Activated effector memory CD4-positive, alpha-beta T cell treated with Interleukin-2 at 50 U/mL for 16 hours (primary cell): ENCODE measurements at places on chromosomes 2 and 18.

DNA sequence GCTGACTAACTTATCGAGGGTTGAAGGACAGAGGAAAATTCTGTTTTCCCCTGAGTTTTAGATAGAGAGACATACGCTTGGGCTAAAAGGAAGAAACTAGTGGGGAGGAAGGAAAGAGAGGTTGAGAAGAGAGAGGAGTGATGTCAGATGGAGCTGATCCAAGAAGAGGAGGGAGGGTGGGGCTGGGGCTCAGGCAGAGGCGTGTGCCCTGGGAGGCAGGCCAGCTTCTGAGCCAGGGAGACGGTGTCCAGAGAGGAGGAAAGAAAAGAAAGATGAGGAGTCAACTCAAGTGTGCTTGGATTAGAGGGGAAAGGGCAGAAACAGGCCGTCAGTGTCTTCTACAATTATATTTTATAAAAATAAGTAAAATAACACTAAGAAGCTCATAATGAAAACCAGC, 56.2 kb downstream of the EMILIN2 start:
- DNase-seq, result no peak

DNA sequence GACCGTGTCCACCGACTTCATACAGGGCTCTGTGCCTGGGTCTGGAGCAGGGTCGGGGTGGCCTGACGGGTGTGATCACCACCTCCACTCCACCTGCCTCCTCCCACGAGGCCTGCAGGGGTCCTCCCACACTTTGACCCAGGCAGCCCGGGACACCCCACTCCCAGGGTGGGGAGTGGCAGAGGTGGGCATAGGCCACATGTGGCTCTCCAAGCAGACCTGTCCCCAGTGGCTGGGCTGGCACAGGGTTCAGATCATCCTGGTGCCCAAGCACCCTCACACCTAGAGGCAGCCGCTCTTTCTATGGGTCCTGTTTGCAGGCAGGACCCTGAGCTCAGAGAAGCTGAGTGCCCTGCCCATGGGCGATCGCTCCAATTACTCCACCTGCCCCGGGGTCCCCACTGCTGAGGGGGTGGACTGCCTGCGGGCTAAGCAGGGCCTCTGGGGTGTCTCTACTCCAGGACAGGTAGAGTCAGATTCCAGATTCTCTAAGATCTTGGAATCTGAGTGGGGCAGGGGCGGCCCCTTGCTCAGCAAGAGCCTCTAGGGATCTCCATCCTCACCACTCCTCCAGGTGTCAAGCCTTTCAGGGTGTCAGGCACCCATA, 1.4 kb downstream of the NEURL3 start:
- DNase-seq, result no peak

GRCh38 chr2:66846887-66847286, 412.0 kb downstream of the MEIS1 start:
- no peak for DNase-seq

GRCh38 chr2:177682836-177683660, 290.5 kb downstream of the AGPS start:
- no peak for DNase-seq

DNA sequence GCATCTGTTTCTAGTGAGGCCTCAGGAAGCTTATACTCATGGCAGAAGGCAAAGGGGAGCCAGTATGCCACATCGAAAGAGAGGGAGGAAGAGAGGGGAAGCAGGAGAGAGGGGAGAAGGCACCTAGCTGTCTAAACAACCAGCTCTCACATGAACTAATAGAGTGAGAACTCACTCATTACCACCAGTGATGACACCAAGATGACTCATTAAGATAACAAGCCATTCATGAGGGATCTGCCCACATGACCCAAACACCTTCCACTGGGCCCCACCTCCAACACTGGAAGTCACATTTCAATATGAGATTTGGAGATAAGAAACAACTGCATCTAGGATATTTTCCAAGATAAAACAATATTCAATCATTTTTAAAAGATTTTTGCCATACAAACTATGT, 753.9 kb upstream of the ZEB2 start:
- no peak for DNase-seq

DNA sequence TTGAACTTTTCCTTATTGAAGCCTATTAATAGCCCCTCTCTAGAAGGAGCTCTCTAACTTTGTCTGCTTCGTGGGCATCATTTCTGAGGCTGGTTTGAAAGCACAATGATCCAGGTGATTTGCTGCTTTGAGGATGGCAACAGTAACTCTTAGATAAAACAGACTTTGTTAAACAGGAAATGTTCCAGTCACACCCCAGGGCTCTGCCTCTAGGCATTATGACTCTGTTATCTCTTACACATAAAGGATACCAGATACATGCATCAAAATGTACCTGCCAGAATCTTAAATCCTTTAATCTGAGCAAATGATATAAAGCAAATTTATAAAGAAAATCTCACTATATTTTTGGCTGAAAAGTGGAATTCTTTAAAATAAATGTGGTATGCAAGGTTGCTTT, 52.3 kb downstream of the GAD1 start:
- no peak for DNase-seq
